CD8-positive, alpha-beta memory T cell (primary cell): ENCODE measurements at places on chromosomes 13 and 19.

- DNase-seq = no peak
- peak overlapping the region; percentile 95 for H3K27ac ChIP-seq
- H3K27me3 ChIP-seq = no peaks in the 10 kb centered on the region
Observed at GRCh38 chr19:29211562-29212355, 1.2 kb downstream of the UQCRFS1 start.

- no peak overlapping the region for H3K4me3 ChIP-seq
- H3K27me3 ChIP-seq = no peaks in the 10 kb centered on the region
- no peak overlapping the region for H3K27ac ChIP-seq
- no peak for DNase-seq
Observed at GRCh38 chr13:80931766-80932165, 590.8 kb upstream of the SPRY2 start.

DNA sequence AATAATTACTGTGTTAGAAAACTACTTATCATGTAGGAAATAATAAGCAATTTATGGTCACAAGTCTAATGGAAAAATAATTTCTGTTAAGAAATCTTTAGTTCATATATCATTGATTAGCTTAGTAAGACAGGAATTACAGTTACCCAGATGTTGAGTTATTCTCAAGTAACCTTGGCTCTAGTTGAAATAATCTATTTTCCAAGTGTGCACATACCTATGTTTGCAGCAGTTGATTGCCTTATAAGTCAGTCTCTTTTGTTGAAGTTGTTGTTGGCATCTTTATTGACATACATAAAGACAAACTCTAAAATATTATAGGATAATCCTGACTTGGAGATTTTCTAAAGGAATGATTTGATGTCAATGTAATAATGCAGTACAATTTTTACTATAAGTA lies 511.4 kb upstream of the KLF12 start:
- H3K27me3 ChIP-seq = no peaks in the 10 kb centered on the region
- no peak overlapping the region for H3K4me3 ChIP-seq
- no peaks in the 10 kb centered on the region for H3K4me1 ChIP-seq
- no peak for DNase-seq
- H3K27ac ChIP-seq = no peak overlapping the region

GRCh38 chr13:21079761-21080592 lies 18.6 kb upstream of the LATS2 start:
- DNase-seq = no peak
- H3K4me3 ChIP-seq = no peak overlapping the region
- H3K36me3 ChIP-seq = no peaks in the 10 kb centered on the region
- no peak overlapping the region for H3K27ac ChIP-seq

DNA sequence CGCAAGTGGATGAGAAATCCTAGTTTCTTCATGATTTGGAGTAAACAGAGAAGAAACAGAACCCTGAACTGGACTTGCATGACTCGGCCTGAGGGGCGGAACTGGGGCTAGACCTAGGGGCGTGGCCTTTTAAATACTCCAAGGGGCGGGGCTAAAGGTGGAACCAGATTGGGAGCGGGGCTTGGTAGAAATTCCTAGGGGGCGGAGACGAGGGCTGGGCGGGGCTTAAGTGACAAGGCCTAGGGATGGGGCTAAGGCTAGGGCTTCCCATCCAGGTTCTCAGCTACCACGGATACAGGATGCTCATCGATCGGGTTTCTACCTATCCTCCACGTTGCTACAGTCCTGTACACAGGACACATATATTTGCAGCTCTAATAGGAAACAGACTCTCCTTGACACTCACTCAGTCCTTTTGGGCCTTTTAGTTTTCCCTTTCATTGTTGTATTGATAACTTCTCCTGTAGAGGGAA lies 372 bp upstream of the ZNF699 start:
- H3K4me1 ChIP-seq = peaks cover 18% of the 10 kb centered on the region
- H3K27ac ChIP-seq = peak overlapping the region; percentile 90
- H3K36me3 ChIP-seq = no peaks in the 10 kb centered on the region
- peak overlapping the region; percentile 99 for H3K4me3 ChIP-seq

DNA sequence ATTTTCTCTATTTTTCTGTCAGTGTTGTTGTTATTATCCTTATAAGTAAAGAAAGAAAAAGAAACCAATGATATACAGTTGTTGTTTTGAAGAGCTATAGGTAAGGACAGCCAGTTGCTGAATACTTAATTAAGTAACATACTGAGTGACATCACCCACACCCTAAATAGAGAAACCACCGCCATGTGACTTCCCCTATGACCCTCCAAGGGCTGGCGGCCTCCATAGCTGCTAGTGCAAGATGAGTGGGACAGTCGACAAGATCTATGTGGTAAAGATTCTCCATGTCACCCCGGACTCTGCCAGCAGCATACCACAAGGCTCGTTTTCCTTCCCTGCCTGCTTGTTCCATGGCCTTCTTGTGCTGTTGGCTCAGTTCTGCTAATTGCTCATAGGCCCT lies 221.1 kb downstream of the DNAJC15 start:
- no peak for DNase-seq
- no peak overlapping the region for H3K4me3 ChIP-seq
- H3K27ac ChIP-seq = no peak overlapping the region
- H3K27me3 ChIP-seq = peaks cover 4% of the 10 kb centered on the region

DNA sequence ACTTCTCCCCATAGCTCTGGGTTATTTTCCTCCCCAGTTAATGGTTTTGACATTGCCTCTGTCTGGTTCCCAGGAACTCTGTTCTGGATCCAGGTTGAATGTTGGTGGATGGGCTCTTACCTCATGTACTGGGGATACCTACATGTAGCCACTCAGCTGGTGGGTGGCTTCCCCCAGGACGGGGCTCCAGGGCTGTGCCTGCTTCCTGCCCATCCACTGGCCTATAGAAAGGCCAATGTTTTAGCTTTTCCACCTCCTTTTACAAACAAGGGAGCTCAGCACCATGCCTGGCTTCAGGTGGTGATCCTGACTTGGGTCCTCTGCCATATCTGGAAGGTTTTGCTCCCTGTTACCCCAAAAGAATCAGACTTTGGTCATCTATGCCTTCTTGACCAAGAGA lies 120.2 kb downstream of the AKAP11 start:
- no peak overlapping the region for H3K27ac ChIP-seq
- no peak for DNase-seq
- no peak overlapping the region for H3K4me3 ChIP-seq
- no peaks in the 10 kb centered on the region for H3K27me3 ChIP-seq

GRCh38 chr19:14048443-14049153 lies 13.3 kb downstream of the PALM3 start:
- no peak overlapping the region for H3K27ac ChIP-seq
- H3K27me3 ChIP-seq = no peaks in the 10 kb centered on the region
- H3K4me1 ChIP-seq = no peaks in the 10 kb centered on the region
- DNase-seq = peak; percentile 82
- H3K36me3 ChIP-seq = peaks cover 30% of the 10 kb centered on the region

GRCh38 chr19:23075031-23075733 lies 41.6 kb upstream of the ZNF730 start:
- H3K4me3 ChIP-seq = no peak overlapping the region
- no peaks in the 10 kb centered on the region for H3K27me3 ChIP-seq
- H3K27ac ChIP-seq = no peak overlapping the region
- H3K4me1 ChIP-seq = no peaks in the 10 kb centered on the region
- DNase-seq = no peak
- H3K36me3 ChIP-seq = no peaks in the 10 kb centered on the region

GRCh38 chr13:51050021-51050830 lies 60.8 kb downstream of the C13orf42 start:
- H3K36me3 ChIP-seq = no peaks in the 10 kb centered on the region
- H3K4me1 ChIP-seq = no peaks in the 10 kb centered on the region
- DNase-seq = no peak
- H3K27me3 ChIP-seq = no peaks in the 10 kb centered on the region

- no peaks in the 10 kb centered on the region for H3K4me1 ChIP-seq
- no peak overlapping the region for H3K27ac ChIP-seq
- DNase-seq = no peak
- no peak overlapping the region for H3K4me3 ChIP-seq
- no peaks in the 10 kb centered on the region for H3K27me3 ChIP-seq
Observed at GRCh38 chr13:36887758-36888521, 32.1 kb downstream of the SMAD9 start.

GRCh38 chr19:8333767-8334457 lies 9.2 kb downstream of the KANK3 start:
- peaks cover 6% of the 10 kb centered on the region for H3K27me3 ChIP-seq
- no peak overlapping the region for H3K4me3 ChIP-seq
- H3K4me1 ChIP-seq = peaks cover 7% of the 10 kb centered on the region
- no peaks in the 10 kb centered on the region for H3K36me3 ChIP-seq

- H3K4me1 ChIP-seq = no peaks in the 10 kb centered on the region
- no peak for DNase-seq
- H3K4me3 ChIP-seq = no peak overlapping the region
Observed at GRCh38 chr19:32415246-32415645, 9.7 kb downstream of the DPY19L3 start.

DNA sequence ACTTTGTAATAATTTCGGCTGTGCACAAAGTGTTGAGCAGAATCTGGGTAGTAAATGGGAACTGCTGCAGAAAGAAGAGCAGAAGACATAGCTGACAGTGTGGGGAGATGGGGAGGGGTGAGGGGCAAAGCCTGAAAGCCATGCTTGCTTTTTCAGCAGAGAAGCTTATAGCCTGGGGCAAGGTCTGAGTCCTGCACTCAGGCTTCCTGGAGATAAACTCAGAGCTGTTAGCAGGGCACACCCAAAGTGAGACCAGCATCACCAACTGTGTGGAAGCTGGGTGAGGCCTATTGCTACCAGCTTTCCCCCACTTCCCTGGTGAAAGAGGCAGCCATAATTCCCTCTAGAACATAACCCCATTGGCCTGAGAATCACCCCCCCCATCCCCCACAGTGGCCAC lies 15.6 kb upstream of the LHFPL6 start:
- H3K4me1 ChIP-seq = no peaks in the 10 kb centered on the region
- no peaks in the 10 kb centered on the region for H3K36me3 ChIP-seq
- H3K27me3 ChIP-seq = no peaks in the 10 kb centered on the region
- no peak overlapping the region for H3K27ac ChIP-seq
- no peak overlapping the region for H3K4me3 ChIP-seq

DNA sequence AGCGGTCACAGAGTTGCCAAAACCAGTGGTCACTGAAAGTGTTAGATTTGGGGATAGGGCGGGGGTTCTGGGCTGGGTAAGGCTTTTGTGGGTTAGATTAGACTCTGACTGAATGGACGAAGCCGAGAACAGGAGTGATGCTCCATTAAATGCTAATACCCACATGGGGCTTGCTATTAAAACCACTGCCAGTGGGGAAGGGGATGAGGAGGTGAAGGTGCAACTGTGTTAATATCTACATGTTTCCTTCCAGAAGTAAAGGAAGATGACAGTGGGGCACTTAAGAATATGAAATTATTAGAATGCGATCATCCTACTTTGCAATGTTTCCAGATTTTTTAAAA lies 573 bp upstream of the ZNF614 start:
- peak overlapping the region; percentile 99 for H3K4me3 ChIP-seq
- peak overlapping the region; percentile 96 for H3K27ac ChIP-seq
- DNase-seq = no peak

- no peaks in the 10 kb centered on the region for H3K27me3 ChIP-seq
- H3K4me3 ChIP-seq = no peak overlapping the region
- H3K36me3 ChIP-seq = peaks cover 25% of the 10 kb centered on the region
- H3K27ac ChIP-seq = no peak overlapping the region
- no peaks in the 10 kb centered on the region for H3K4me1 ChIP-seq
Observed at GRCh38 chr19:18460900-18461299, 23.0 kb upstream of the ISYNA1 start.

DNA sequence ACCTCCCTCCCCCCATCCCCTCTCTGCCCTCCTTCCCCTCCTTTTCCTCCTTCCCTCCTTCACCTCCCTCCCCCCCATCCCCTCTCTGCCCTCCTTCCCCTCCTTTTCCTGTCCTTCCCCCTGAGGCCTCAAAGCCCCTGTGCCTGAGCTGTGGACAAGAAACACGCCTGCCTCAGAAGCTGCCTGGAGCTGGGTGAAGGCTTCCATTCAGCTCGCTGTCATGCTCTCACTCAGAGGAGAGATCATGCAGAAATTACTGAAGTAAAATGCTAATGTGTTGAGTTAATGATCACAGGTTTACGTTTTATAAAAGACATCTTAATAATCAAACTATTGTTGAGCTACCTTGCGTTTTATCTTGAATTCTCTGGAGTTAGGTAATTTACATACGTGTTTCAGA lies 114.5 kb downstream of the ATP11A start:
- H3K4me1 ChIP-seq = no peaks in the 10 kb centered on the region
- H3K27ac ChIP-seq = no peak overlapping the region
- H3K4me3 ChIP-seq = no peak overlapping the region
- no peaks in the 10 kb centered on the region for H3K27me3 ChIP-seq
- no peaks in the 10 kb centered on the region for H3K36me3 ChIP-seq

GRCh38 chr19:1066748-1067340 lies at the start of gene ARHGAP45:
TSS of gene ARHGAP45 (plus strand) at chr19:1067167. CDS start at chr19:1067406, 239 bp downstream.
- peaks cover 49% of the 10 kb centered on the region for H3K4me1 ChIP-seq
- no peaks in the 10 kb centered on the region for H3K27me3 ChIP-seq
- DNase-seq = peak; percentile 91
- H3K4me3 ChIP-seq = peak within 1 kb of the TSS; percentile 81
